ENCODE measurements at places on chromosomes 12 and 14.

DNA sequence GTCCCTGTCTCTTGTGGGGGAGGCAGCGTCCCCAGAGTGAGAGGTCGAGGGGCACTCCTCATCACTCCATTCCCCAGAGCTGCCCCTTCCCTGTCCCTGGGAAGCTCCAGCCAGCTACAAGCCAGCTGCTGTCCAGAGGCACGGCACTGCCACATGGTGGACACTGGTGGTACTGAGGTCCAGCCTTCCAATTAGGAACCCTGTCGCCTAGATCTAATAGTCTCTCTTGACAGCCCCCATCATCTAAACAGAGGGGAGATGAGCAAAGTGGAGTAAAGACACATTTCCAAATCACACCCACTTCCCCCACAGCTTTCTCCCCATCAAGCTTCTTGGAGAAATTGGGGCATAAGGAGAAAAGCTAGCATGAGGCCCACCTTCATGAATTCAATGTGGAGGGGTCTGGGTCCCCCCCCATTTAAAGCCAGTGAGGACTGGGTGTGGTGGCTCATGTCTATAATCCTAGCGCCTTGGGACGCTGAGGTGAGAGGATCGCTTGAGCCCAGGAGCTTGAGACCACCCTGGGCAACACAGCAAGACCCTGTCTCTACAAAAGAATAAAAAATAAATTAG is 2.1 kb upstream of the INHBE start:
- peak; percentile 92 for DNase-seq

- DNase-seq: no peak
Measured at GRCh38 chr12:98882526-98882925, 237.4 kb downstream of the APAF1 start.

- DNase-seq: no peak
Measured at GRCh38 chr14:96648506-96649326, 146.5 kb downstream of the PAPOLA start.

- no peak for DNase-seq
Measured at GRCh38 chr12:121767525-121768016, 25.9 kb downstream of the RHOF start.

GRCh38 chr12:89250636-89251035 is 101.7 kb downstream of the DUSP6 start:
- DNase-seq: no peak

GRCh38 chr14:30142216-30142615 is 214.6 kb upstream of the PRKD1 start:
- no peak for DNase-seq

DNA sequence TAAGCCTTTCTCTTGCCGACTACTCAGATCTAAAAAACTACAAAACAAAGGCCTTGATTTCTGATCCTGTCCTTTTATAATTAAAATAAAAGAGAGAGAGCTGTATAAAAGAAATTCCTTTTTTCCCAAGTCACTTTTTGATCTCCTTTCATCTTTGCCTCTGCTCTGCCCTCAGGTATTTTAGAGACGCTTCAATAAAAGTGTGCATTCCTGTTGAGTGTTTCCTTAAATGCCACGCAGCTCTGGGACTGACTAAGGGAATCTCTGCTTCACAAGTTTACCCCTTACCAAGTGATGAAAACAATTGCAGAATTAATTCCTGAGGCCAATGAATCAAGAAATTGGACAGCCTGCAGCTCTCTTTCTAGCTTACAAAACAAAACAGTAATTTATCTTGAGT is 1109.8 kb downstream of the TMTC2 start:
- DNase-seq: no peak

DNA sequence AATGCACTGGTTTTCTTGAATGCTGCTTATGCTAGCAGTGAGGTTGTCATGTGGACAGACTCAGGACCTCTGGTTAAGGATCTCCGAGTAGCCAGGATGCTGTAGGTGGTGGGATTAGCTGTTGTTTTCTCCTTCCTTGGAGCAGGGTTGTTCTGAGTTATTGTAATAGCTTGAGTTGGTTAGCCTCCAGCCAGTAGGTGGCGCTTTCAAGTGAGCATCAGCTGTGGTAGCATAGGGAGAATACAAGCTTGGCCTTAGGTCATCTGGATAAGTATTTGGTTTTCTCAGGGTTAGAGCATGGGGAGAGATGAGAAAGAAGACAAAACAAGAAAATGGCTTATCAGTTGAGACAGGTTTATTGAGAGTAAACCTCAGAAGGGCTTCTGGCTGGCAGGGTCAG is 299.7 kb upstream of the FBXO33 start:
- DNase-seq: no peak

DNA sequence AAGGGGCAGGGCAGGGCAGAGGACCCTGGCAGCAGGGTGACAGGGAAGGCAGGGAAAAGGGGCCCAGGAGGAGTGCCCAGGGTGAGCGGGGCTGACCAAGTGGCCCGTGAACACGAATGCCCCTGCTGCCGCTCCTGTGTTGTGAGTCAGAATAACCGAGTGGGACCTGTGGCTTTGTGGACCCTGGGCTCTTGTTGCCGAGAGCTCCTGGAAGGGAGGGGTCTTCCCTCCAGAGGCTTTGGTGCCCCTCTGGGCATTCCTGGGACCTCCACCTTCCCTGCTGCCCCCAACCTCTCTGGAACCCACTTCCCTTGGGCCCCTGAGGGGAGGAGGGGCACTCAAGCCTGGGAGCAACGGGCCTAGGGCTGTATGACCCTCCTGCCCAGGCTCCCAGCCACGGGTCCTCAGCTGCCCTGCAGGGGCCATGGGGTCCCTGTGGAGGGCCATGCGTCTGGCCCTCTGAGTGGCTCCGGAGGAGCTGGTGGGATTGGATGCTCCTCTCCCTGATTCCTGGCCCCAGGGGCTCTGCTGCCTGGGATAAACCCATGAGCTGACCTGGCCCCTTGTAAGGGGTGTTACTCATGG is 319.4 kb downstream of the TMEM121 start:
- DNase-seq: no peak

- DNase-seq: no peak
Measured at GRCh38 chr12:86172913-86173443, 83.2 kb downstream of the MGAT4C start.

DNA sequence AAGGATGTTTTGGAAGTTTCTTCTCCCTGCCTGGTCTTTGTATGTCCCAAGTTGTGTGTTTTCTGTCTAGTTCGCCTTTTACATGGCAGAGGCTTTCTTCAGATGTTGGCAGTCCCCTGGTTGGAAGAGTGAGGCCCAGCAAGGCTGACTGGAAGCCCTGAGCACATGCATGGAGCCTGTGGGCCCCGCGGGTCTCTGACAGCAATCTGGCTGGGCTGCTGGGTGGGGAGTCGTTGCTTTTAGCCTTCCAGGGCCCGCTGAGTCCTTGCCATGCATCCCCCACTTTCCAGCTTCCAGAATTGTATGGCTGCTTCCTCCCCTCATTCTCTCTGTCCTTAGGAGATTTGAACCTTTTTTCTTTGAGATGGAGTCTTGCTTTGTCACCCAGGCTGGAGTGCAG is 25.3 kb downstream of the ANKRD9 start:
- DNase-seq: no peak

GRCh38 chr12:30707613-30708342 is 12.1 kb upstream of the IPO8 start:
- DNase-seq: no peak

DNA sequence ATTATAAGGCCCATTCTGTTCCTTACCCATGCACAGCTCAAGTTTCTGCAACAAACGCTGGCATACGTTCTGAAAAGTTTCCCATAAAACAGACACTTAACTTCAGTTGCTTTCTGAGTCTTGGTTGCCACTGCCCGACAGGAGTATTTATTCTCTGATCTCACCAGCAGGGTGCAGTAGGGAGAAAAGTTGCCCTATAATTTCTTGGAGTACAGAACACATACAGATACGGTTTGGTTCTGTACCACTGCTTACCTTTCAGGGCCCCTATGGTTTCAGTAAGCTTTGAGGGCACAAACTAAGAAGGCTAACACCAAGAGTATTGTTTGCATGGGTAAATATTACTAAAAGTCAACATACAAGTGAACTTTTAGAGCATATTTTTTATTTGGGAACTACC is 77.9 kb downstream of the SPATA7 start:
- DNase-seq: peak; percentile 22

DNA sequence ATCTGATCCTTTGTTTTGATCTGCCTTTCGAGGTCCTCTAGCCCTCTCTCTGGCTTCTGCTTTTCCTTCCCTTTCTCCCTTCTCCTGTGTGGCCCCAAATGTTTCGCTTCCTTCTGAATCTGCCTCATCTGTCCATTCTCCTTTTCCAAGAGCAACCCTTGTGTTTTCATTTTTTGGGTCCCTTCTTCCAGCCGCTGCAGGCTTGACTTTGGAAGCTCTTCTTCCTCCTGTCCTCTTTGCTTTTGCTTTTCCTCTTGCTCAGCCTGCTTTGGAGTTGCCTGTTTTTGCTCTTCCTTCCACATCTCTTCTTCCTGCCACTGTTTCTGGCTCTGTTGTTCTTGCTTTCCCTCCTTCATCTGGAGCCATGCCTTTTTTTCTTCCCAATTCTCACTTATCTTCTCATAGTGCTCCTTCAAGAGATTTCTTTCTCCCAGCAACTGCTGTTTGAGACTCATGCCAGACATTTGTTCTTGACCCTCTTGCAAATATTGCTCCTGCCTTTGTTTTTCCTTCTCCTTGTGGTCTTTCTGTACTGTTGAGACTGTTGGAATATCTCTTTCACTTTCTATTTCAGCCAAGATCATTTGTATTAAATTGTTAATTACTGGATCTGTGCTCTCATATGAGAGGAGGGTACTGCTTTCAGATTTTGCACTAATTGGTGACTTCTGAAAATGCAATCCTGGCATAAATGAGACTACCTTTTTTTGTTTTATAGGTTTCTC is 42.4 kb downstream of the FAM186A start:
- DNase-seq: peak; percentile 83

DNA sequence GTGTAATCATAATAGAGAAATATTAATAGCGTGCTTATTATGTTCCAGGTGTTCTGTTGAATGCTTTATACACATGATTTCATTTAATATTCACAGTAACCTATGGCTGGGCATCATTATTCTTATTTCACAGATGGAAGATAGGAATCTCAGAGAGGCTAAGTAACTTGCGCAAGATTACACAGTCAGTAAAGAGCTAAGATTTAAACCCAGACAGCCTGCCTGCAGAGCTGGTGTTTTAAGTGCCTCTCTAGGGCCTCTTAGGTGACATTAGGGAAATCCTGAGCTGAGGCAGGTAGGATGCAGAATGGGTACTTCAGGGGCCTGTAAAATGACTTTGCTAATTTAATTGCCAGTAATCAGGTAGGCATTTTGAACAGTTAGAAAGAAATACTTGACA is 18.5 kb upstream of the BHLHE41 start:
- DNase-seq: no peak

GRCh38 chr14:101410126-101410525 is 151.2 kb upstream of the DIO3 start:
- DNase-seq: peak; percentile 0

GRCh38 chr12:127121494-127122084 is 1145.4 kb upstream of the TMEM132C start:
- no peak for DNase-seq

DNA sequence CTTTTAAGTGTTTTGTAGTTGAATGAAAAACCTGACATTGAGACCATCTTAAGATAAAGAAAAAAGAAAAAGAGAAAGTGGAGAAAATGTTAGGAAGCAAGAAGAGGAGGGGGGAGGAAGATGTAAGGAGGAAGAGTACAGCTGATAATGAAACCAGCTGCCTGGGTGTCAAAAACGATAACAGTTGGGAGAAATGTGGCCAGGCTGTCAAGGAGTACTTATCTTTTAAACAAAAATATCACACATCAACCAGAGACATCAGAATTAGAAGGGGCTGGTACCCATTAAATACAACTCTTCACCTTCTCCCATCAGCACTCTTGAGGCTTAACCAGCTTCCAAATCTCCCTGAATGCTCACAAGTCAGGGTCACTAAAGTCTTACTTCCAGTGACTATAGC is 4.5 kb downstream of the SLC11A2 start:
- peak; percentile 80 for DNase-seq

DNA sequence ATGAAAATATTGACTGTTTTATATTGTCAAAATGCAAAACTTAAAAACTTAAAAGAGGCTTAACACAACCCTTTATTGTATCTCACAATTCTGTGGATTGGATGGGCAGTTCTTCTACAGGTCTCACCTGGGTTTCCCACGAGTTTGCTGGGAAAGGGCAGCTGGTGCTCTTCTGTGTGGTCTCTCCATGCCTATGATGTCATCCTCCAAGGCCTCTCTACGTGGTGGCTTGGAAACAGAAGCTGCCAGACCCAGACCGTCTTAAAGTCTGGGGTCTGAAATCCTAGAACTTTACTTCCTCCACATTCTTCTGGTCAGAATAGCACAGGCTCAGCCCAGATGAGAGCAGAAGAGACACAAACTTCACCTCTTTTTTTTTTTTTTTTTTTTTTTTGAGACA is 36.5 kb upstream of the KICS2 start:
- no peak for DNase-seq

DNA sequence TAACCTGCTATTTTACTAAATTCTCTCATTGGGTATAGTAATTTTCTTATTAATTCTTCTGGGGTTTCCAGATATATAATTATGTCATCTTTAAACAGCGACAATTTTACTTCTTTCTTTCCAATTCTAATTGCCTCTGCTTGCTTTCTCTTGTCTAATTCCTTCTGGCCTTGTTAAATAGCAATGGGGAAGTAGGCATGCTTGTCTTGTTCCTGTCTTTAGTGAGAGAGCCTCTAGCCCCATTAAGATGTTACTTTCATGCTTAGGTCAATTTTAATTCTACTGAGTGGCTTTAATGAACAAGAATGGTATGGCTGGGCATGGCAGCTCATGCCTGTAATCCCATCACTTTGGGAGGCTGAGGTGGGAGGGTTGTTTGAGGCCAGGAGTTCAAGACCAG is 31.7 kb downstream of the LRTM2 start:
- no peak for DNase-seq

- DNase-seq: no peak
Measured at GRCh38 chr14:93729993-93730392, 58.3 kb downstream of the PRIMA1 start.

GRCh38 chr14:36519431-36520321 is at the start of gene NKX2-1:
Gene NKX2-1, minus strand, starts transcription at chr14:36520232. Its CDS starts 103 bp downstream, at chr14:36520129.
- no peak for DNase-seq

GRCh38 chr14:59707778-59708561 is 131.4 kb upstream of the CCDC175 start:
- DNase-seq: peak; percentile 18

DNA sequence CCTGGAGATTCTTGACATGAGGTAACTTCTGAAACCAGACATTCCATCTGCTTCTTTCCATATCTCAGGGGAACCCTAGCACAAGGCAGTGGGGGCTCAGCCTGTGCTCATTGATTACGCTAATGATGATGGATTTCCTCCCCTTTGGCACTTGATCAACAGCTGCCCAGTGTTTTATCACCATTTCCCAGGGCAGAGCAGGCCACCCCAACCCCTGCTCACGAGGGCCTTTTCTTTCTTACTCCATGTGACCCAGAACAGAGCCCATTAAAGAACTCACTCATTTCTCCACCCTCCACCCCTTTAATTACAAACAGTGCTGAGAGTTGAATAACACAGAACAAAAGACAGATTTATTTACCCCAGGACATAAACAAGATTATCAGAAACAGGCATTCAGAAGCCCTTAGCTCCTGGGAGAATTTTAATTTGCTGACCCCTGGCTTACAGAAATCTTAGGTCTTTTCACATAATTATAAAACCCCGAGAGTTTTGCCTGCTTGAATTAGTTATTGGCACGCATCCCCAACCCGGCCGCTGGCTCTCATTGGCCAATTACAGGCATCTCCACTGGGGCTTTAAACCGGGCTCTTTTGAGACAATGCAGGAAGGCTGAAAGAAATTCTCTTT is 32.0 kb upstream of the CCDC60 start:
- DNase-seq: no peak

All from OCI-M1 (cell line).